ENCODE measurements at places on chromosomes 5 and 9.

GRCh38 chr5:93503598-93504067 is 77.4 kb downstream of the NR2F1-AS1 start:
- no peak for DNase-seq

GRCh38 chr9:69820955-69821788 is 555 bp downstream of the CFAP95 start:
- DNase-seq, result no peak

GRCh38 chr9:76539180-76539579 is 80.2 kb downstream of the GCNT1 start:
- DNase-seq, result no peak

GRCh38 chr9:137959641-137960411 is 82.2 kb downstream of the CACNA1B start:
- no peak for DNase-seq

DNA sequence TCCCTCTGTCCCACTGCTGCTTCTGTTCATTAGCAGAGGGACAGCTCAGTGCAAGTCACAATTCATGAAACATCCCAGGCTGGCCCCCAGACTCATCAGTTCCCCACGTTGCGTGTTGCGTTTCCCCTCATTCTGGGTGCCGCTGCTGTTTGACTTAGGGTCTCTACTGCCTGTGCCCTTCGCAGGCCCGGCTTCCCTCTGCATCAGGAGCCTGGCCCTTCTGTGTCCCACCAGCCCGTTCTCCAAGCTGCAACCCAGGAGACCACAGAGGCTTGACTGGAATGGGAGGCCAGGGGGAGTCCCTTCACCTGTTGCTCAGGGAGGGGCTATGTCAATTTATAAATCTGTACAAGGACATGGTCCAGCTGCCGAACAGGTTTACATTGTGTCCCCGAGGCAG is 53.9 kb upstream of the SUSD3 start:
- DNase-seq, result no peak
